ENCODE measurements at places on chromosomes 7 and 10. TPM values are rescaled to one million over a fixed set of nuclear protein-coding genes. Genes with fewer than 3 reads are reported as not detected.

The GRID2IP gene
- 0.06 TPM for polyA plus RNA-seq

The BUD23 gene
- polyA plus RNA-seq = 206 TPM

The ARID5B gene
- polyA plus RNA-seq = 18.4 TPM

The SLC39A12 gene
- not detected for polyA plus RNA-seq

The OR2A7 gene
- polyA plus RNA-seq = not detected

The MICU1 gene
- 24.6 TPM for polyA plus RNA-seq

The GSAP gene
- 7.5 TPM for polyA plus RNA-seq

DNA sequence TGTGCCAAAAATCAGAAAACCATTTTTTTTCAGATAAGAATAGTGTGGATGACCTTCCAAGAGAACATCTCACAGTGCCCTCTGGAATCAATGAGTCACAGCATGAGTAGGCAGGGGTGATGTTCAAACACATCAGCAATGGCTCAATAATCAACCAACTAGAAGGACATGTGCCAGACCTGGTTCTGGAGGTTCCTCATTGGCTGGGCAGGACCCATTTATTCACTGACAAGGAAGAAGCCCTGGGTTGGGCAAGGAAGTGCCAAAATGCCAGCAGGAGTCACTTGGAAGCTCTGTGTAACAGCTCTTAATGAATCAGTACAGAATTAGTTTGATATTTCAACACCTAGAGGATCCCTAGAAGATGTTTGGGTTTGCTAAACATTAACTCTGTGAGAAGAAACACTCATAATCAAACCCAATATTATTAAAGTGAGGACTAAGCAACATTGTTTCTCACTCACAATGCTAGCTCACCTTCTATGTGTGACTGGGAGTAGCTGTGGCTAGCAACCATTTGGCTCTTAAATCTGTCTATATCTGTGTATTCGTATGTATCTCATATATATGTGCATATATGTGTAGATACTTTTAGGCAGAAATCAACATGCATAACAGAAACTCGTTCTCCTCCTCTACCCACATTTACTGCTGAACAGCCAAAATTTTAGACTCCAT lies 72.3 kb upstream of the APBB1IP start:
- no peak for DNase-seq

- DNase-seq = no peak
These were observed 159.3 kb downstream of the PTPRN2 start for GRCh38 chr7:158428131-158428836.

DNA sequence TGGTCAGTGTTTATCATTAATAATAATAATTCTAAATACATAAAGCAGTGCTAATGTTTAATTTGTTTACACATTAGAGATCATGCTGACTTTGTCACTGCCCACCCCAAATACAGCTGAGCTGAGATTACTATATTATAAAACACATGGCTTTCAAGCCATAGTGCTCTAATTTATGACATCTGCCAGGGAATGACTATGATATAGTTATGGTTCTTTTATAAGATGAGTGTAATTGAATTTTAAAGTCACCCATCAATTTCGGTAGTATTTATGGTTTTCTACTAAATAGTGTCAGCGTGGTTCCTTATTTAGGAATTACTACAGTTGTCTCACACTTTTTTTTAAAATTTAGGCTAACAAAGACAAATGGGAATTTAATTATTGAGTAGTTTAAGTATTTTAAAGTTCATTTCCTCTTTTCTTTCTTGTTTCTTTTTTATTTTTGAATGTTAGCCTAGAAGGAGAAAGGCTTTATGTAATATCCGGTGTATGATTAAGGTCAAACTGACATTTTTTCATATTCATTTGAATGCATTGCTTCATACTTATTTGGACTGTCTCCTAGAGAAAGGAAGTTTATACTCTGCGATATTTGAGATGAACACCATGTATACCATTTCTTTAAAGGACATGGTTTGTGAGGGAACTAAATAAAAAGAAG lies 3.9 kb downstream of the CDK14 start:
- DNase-seq = peak; percentile 62

- DNase-seq = peak; percentile 27
These were observed 7.9 kb upstream of the ATE1 start for GRCh38 chr10:121935702-121936101.

DNA sequence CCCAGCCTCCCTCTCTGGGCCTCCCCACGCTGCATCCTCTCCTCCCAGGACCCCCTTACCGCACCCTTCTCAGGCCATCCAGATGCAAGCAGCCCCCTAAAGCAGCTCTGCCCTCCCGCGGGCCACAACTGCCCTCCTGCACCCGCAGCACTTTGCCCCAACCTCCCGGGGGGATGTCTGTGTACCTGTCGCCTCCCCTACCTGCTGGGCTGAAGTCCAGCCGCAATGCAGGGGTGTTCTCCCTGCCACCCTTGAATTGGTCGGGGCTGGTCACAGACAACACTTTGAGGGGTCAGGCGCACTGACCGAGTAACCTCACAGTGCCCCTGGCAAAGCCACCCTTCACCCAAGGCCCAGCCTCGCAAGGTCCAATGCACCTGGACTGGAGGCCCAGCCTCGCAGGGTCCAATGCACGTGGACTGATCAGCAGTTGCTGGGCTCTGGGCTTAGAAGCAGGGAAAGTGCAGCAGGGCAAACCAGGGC lies 8.3 kb upstream of the CALML5 start:
- DNase-seq = no peak

- no peak for DNase-seq
These were observed 75.3 kb downstream of the GLI3 start for GRCh38 chr7:42161719-42162118.

- DNase-seq = no peak
These were observed 1.6 kb downstream of the KNDC1 start for GRCh38 chr10:133161486-133162109.

- DNase-seq = no peak
These were observed 98.4 kb upstream of the PTPRZ1 start for GRCh38 chr7:121774563-121774962.

DNA sequence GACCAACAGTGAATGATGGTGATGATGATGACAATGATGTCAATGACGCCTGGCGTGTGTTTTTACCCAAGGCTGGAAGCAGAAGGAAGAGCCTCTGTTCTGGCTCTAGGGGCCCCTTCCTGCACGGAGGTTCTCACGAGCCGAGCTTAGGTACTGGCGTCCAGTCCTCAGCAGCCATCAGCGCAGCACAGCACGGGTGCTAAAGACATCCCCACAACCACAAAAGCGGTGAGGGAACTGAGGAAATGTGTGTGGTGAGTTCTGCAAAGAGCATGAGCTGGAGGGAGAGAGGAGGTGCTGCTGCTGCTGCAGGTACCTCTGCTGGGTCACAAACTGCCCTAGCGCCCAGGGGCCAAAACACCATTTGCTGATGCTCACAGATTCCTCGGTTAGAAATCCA lies 81.6 kb downstream of the SFMBT2 start:
- DNase-seq = no peak

DNA sequence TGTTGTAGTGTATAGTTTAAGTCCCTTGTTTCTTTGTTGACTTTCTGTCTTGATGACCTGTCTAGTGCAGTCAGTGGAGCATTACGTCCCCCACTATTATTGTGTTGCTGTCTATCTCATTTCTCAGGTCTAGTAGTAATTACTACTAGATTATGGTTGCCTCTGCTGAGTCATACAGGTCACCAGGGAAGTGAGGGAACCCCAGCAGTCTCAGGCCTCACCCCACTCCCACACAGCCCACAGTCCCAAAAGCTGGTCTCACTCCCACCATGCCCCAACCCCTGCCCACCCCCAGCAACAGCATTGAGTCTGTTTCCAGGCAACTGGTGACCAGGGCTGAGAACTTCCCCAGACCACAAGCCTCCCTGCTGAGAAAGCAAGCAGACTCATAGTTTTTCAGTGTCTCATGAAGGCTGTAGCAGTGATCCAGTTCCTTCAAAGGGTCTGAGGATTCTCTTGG lies 88.0 kb downstream of the PLXDC2 start:
- no peak for DNase-seq

- no peak for DNase-seq
These were observed 131.5 kb downstream of the CCDC7 start for GRCh38 chr10:32577448-32577847.

DNA sequence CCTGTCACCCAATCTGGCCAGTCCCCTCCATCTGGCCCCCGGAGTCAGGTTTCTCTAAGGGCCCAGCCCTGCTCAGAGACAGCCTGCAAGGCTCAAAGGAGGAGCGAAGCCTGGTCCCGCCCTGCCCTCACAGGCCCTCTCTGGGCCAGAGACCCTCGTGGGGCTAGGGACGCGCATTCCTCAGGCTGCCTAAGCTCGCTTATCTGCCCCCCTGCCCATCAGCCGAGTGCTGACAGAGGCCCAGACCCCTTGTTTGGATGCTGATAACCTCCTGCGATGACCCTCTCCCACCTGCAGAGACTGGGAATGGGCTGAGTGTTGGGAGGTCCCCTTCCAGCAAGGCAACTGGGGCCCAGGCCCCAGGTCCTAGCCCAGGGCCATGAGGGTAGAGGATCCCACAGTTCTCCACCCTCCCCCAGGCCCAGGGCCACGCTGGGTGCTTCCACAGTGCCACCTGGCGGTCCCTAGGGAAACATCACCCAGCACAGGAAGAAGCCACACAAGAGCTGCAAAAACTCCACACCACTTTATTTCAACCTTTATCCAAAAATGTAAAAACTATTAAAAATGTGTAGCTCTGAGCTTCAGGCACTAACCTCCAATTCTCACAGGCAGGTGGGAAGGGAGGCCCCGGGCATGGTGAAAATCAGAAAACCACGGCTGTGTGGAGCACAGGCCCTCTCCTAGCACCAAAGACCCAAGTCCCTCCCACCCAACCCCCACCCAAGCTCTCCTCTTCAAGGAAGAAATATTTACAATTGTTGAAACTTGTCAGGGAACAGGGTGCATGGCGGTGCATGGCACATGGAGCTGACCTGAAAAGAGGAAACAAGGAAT lies 2.2 kb downstream of the NPM3 start:
- peak; percentile 94 for DNase-seq

Data from SK-N-SH (cell line).